HT1080 (cell line): ENCODE measurements at places on chromosomes 5 and 9.

GRCh38 chr5:44943647-44944046 is 134.9 kb downstream of the MRPS30 start:
- DNase-seq: no peak

GRCh38 chr9:104748359-104749031 is 1.0 kb downstream of the NIPSNAP3A start:
- no peak for DNase-seq

DNA sequence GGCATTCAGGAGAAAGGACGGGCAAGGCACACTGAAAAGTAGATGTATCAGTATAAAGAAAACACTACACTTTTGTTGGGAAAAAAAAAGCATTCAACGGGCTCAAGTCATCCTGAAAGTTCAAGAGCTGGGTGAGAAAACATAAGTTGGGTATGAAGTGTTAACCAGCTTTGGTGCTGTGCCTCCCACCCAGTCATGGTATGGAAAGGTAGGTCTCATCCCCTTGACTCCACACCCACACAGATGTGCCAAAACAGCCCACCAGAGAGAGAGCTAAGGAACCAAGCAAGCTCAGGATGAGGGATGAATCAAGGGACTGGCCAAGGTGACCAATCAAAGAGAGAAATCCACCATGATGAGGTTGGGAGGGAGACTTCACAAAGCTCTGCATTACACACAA is 54.7 kb downstream of the ESM1 start:
- no peak for DNase-seq

GRCh38 chr9:12640016-12640587 is 53.1 kb upstream of the TYRP1 start:
- DNase-seq: peak; percentile 56

GRCh38 chr5:91885291-91886265 is 502.5 kb upstream of the ARRDC3 start:
- DNase-seq: peak; percentile 36

DNA sequence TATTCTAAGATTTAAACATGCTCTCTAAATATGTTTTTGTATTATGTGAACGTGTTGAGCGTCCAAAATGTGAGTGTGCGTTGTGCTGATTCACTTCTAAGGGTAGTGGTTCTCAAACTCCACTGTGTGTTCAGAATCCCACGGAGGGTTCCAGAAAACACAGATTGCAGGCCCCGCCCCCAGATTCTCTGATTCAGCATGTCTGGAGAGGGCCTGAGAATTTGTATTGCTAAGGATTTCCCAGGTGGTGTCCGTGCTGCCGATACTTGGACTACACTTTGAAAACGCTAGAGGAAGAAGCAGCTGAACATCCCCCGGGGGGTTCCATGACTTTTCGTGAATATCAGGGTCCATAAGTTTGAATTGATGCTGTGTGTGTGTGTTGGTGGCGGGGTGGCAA is 1043.2 kb upstream of the WWC1 start:
- no peak for DNase-seq

GRCh38 chr9:128637656-128638055 is 19.0 kb downstream of the DYNC2I2 start:
- DNase-seq: peak; percentile 48

DNA sequence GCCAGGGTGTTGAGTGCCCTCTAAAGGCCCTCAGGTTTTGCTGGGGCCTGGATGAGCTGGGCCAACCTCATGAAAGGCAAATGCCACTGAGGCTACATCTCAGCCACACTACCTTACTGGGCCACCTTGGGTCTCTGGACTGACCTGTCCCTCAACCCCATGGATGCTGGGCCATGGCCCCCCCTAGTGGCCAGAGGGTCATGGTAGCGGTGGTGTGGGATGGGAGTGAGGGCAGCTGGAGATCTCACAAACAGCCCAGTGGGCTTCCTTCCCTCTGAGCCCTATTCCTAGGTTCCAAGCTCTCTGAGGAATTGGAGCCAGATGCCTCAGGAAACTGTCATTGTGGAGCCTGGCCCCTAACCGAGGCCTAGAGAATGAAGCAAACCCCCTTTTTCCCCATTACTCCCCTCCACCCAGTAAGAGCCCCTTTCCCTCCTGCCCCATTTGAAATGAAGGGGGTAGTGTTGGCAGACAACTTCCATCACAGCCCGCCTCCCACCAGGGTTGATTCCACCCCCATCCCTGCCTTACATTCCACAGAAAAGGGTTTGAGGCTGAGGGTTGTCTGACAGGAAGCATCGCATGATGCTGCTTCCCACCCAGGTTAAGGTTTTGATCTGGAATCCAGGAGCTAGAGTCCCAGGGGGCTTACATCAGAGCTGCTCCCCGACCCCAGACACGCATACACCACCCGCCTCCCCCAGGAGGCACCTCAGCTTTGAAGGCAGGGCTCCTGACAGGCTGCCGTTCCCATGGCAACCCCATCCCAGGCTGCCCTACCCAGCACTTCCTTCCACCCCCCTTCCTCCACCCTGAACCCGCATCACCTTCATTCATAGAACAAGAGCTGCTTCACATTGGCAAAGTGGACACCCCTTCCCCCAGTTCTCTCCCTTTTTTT is 63.9 kb downstream of the PCDH1 start:
- DNase-seq: peak; percentile 20

DNA sequence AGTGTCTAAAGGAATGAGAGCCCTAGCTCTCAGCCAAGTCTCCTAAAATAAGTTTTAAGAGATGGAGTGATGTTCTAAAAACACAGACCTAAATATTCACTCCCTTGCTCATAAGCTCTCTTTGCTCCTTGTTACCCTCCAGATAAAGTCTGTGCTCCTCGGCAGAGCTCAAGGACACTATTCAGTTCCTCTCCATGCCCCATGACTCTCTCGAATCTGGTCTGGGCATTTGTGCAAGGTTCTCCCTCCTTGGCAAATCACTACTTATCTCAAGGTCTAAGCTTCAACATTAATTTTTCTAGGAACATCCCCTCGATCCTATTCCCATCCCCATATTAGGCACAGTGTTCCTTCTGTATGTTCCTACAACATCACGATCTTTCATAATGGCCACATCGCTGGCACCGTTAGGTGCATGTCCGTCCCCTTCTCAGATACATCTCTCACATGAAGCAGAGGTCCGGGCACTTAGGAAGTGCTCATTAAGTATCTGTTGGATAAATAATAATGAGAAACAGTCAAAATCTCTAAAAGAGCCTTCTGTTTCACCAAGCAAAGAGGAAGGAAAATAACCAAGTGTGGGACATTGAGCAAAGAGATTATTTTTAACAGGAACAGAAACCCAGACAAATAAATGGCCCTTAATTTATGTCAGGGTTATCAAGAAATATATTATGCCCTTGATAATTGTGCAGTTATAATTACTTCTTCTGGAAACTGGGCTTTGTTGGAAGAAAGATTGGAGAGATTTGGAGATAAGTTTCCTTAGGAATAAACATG is 85.9 kb upstream of the HTR4 start:
- no peak for DNase-seq

- no peak for DNase-seq
These were observed 113.4 kb downstream of the EHMT1 start for GRCh38 chr9:137731947-137732813.

DNA sequence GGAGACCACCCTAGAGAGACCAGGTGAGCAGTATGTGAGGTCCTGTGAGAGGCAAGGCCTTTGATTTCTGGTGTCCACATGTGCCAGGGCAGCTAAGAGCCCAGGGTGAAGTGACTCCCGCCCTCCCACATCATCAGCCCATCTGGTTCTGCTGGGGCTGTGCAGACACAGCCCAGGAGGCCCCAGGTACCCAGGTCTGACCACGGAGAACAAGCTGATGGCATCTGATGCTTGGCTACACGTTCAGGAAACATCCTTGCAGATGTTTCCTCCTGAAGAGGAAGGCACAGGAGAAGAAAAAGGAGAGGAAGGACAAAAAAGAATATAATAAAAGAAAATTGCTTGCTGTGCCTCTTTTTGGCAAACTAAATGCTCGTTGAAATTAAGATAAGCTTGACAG is 225.8 kb downstream of the PAX5 start:
- DNase-seq: no peak

DNA sequence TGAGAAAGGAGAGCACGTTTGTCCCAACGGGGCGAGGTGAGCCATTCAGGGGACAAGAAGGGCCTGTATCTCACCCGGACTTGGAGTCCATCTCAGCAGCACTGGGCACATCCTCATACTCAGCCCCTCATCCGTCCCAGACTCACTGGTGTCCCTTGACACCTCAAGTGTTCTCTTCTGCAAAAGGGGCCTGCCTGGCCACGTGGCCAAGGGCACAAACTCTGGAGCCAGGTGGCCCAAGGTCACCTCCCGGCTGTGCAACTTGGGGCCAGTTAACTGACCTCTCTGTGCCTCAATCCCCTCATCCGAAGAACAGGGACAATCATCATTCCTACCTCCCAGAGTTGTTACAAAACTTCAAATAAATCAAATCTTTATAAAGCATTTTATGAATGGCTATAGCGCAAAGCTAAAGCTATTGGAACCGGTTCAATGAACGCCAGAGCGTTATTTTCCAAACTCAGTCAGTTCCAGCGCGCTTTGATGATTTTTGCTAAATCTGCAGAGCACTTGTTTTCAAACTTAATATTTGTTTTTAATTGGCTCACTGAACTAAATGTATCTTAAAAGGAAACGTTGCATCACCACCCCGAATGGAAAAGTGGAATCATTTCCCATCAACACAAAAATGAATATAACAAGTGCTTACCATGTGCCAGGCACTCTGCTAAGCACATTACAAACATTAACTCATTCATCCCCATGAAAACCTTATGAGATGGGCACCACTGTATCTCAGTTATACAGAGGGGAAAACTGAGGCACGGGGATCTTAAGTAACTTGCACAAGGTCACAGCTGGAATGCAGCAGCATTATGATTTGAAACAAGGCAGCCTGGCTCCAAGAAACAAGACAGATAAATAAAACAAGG is 49.3 kb downstream of the DUSP1 start:
- no peak for DNase-seq

- DNase-seq: no peak
These were observed 204.8 kb downstream of the SPATA31A6 start for GRCh38 chr9:42388146-42388690.

DNA sequence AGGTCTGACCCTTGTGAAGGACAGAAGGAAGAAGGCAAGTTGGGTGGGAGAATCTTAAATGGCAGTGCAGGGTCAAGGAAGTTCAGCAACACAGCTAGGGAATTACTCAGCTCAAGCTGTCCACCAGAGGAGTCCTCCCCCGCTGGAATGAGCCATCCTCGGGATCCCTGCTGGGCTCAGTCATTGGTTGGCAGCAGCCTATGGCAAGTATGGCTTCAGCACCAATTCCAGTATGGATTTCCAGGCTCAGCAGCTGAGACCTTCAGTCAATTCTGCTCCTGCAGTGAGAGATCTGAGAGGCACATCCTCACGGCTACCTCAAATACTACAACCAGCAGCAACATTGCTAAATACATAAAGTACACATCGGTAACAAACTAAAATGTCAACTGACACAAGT is 280.6 kb upstream of the PIK3R1 start:
- peak; percentile 23 for DNase-seq

DNA sequence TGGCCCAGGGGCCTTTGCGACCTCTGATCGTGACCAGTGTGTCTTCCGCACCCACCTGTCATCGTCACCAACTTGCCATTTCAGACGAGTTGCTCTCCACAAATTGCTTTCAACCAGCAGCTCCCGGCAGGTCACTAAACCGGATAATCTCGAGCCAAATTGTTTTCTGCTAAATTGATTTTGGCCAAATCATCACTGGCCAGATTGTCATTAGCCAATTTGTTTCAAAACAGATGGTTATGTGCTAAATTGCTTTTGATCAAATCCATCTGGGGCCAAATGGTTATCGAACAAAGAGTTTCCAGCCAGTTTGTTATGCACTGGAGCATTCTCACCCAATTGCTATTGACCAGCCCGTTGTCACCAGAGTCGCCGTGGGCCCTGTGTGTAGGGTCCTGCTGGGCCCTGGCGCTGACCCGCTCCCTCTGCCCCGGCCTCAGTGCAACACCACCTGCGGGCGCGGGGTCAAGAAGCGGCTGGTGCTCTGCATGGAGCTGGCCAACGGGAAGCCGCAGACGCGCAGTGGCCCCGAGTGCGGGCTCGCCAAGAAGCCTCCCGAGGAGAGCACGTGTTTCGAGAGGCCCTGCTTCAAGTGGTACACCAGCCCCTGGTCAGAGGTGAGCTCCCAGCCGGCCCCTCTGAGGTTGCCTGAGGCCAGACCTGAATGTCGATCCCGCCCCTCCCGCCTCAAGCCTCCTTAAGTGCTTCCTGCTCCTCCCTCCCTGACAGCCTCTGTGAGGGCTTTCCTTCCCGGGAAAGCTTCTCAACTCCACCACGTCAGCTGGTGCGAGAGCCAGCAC is 35.6 kb downstream of the ADAMTSL2 start:
- no peak for DNase-seq

DNA sequence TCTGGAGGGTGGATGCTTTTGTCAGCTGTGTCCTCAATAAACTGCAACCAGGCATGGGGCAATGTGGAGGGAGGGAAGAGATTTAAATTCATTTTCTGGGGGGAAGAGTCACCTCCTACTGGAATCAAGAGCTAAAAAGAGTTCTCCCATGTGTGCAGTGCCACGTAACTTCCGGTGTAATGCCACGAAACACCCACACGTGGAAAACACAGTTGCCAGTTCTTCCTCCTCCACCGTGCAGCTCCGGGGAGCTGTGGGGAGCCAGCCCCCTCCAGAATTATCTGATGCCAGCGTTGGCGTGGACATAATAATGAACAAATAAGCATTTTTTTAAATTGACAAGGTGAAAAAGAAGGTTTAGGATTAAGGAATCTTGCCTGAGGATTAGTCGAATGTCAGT is 32.1 kb upstream of the MED10 start:
- DNase-seq: no peak

DNA sequence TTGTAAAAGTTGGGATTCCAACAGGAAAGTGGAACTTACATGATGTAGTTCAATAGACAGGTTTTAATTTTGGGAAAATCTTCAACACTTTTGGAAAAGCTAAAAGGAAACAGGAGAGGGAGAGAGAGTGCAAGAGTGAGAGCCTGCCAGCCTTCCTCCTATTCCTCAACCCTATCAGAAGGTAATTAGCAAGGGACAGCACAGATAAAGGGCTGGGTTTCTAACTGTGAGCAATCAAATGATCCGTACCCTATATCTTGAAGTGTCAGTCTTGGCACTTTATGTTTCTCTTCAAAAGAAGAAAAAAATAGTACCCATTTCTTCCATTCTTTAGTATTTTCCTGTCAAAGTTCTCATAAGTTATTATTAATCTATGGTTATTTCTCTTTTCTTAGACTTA is 79.4 kb downstream of the FER start:
- DNase-seq: no peak

DNA sequence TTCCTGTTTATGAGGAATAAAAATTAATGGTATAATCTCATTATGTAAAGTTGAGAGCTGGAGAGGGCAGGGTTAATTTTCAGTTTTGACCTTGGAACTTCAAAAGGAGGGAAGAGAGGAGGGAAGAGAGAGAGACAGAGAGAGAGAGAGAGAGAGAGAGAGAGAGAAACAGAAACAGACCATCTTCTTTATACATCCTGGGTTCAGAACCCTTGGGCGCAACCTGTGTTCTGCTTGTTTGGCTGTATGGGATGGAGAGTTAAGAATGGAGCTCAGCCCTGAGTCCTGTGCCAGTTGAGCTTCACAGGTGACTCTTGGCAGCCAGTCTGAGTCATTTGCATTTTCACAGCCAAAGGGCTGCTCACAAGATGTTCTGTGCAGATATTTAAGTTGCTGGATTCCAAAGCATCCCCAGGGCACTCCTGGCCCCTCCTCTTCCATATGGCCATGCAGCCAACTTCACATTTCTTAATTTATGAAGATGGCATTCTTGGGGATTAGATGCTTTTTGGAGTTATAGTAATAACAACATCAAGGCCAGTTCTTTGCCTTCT is 143.5 kb downstream of the CARTPT start:
- DNase-seq: no peak

GRCh38 chr9:8734760-8735159 is 935.2 kb upstream of the DMAC1 start:
- DNase-seq: no peak
